ENCODE measurements at places on chromosomes 12 and 14.

- DNase-seq: no peak
Measured at GRCh38 chr14:89660166-89660565, 243.1 kb upstream of the FOXN3 start.

DNA sequence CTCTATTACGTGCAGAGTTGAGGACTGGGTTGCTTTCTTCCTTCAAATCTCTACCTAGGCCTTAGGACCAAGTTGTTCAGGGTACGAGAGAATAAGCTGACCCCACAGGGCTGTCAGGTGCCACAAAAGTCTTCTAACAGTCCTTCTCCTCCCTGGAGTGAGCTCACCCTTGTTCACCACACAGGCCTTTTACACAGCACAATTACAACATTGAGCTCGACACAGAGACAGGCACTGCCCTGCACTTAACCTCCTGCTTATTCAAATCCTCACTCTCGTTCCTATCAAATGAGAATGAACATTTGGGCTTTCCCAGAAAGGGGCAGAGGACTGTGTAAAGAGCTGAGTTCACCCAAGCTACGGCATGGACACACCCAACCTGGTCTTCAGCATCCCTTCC, 2.4 kb downstream of the GALNT6 start:
- no peak for DNase-seq

DNA sequence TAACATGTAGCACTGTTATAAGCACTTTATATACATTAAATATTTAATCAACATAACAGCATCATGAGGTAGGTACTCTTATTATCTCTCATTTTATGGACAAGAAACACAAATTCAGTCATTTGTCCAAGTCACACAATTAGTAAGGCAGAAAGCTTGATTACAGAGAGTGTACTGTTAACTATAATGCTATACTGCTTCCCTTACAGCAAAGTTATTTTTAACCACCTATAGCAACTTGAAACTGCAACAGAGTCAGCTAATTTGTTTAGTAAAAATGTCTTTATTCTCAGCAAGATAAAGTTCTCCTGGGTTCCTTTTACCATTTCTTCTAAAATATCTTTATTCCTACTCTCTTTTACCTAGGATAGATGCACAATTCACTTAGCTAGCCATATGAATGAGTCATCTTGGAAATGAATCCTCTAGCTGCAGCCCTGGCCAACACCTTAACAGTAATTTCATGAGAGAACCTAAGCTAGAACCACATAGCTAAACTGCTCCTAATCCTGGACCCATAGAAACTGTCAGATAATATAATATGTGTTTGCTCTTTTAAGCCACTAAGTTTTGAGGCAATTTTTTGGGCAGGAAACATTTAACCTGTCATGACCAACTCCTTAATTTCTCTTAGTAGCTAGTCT, 90.2 kb upstream of the HECTD1 start:
- no peak for DNase-seq

GRCh38 chr14:76968621-76969063, 59.9 kb downstream of the IRF2BPL start:
- DNase-seq: no peak
